Activated T-helper 1 cell treated with Interleukin-2 at 50 U/mL for 16 hours (primary cell): ENCODE measurements at places on chromosomes 13 and 19.

GRCh38 chr13:33526718-33527117, 241.2 kb upstream of the STARD13 start:
- DNase-seq = no peak

GRCh38 chr19:19821366-19821951, at the start of gene ZNF506:
TSS of gene ZNF506 (minus strand) at chr19:19821750. CDS start at chr19:19821603, 147 bp downstream.
- peak; percentile 93 for DNase-seq

DNA sequence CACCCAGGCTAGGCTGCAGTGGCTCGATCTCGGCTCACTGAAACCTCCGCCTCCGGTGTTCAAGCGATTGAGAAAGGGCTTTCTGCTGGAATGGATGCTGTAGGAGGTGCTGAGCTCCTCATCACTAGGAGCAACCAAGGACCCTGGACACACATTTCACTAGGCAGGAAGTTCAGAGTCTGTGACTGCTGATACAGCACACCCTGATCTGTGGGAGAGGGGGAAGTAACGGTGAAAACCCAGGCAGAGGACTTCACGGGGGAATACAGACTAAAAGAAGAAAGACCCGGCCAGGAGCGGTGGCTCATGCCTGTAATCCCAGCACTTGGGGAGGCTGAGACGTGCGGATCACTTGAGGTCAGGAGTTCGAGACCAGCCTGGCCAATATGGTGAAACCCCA, 11.9 kb upstream of the NOTCH3 start:
- no peak for DNase-seq

- DNase-seq = no peak
Observed at GRCh38 chr19:15280915-15281683, 48.9 kb upstream of the EPHX3 start.
